ENCODE measurements at places on chromosomes 12 and 14.

DNA sequence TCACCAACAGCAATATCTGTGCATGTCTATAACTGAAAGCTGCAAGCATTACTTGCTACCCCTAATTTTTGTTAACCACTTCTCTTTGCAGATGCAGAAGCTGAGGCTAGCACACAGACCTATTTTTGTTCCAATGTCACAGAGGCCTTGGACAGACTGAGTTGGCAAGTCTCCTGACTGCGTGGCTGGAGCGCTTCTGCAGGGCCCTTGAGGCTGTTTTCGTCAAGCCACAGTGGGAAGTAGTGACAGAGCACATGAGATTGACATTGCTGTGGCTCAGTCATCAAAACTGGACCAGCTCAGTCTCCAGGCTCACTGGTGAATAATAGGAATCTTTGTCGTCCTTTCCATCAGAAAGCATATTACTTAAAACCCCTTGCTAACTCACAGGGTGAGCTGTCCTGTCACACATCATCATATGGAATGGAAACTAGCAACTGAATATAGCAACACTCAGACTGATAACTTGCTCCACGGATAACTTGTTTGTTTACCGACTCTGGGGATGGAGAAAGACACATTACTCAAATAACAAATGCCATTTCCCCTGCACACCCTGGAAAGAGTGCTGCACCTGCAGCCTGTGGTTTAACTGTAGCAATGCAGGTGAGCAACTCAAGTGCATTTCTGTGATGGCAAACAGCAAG, 43.6 kb upstream of the DDX11 start:
- DNase-seq = no peak

DNA sequence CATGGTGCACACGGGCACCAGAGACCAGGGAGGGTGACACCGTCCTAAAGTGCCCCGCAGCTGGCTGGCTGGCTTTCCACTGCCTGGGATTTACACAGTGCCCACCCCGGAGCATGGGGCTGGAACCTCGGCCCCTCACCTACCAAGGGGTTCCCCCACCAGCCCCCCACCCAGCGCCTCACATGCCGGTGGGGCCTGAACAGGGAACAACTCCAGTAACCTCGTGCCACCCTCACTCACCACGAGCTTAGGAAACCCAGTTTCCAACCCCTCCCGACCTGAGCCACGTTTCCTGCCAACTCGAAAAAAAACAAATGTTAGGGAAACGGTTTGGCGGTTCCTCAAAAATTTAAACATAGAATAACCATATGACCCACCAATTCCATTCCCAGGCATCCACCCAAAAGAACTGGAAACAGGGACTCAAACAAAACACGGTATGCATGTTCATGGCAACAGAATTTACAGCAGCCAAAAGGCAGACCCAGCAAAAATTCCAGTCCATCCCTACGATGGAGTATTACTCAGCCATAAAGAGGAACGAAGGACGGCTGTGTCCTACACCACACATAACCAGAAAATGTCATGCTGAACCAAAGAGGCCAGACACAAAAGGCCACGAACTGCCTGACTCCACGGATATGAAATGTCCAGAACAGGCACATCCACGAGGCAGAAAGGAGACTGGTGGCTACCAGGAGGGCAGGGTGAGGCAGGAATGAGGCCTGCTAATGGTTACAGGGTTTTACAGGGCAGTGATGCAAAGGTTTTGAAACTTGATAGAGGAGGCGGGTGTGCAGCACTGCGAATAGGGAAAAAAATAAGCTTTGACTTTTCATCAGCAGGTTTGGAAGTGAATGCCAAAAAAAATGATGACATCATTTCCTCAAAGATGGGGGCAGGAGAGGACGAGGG, 68.9 kb downstream of the NCOR2 start:
- DNase-seq = no peak

GRCh38 chr12:93229494-93230325, 148.0 kb upstream of the NUDT4 start:
- DNase-seq = no peak

- DNase-seq = no peak
These were observed 109.3 kb upstream of the MYF6 start for GRCh38 chr12:80598004-80598606.

- peak; percentile 19 for DNase-seq
These were observed 133.5 kb downstream of the KCNK10 start for GRCh38 chr14:88189417-88190191.

DNA sequence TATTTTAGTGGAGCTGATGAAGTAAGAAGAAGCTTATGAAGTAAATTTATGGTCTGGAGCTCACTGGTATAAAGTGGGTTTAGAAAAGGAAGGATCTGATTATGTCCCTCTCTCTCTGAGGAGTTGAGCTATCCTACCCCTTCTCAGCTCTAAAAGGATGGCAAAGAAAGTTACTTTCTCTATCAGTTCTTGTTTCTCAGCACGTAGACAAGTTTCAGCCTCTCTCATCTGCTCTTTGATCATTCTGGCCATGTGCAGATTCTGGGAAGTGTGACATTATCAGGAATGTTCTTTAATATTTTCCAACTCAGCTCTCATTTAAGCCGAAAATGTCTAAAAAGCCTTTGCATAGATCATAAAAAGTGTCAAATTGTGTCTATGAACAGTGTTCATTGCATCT, 5.8 kb upstream of the EGLN3 start:
- DNase-seq = no peak

- no peak for DNase-seq
These were observed 53.0 kb downstream of the PAPLN start for GRCh38 chr14:73290279-73290678.

DNA sequence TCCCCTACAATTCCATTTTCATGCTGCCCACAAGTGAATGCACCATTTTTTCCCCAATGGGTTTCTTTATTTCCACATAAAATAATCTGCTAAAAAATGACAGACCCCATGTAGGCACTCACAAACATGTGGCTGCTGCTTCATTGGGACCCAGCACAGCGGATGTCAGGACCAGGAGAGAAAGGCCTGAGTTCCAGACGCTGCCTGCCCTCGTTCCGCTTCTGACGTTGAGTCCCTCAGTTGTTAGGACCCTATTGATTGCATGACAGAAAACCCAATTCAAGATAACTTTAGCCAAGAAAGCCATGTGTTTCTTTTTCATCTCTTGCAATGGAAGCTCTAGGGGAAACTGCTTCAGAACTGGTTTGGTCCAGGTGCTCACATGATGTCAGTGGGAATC, 34.6 kb downstream of the ADGRD1 start:
- DNase-seq = no peak

DNA sequence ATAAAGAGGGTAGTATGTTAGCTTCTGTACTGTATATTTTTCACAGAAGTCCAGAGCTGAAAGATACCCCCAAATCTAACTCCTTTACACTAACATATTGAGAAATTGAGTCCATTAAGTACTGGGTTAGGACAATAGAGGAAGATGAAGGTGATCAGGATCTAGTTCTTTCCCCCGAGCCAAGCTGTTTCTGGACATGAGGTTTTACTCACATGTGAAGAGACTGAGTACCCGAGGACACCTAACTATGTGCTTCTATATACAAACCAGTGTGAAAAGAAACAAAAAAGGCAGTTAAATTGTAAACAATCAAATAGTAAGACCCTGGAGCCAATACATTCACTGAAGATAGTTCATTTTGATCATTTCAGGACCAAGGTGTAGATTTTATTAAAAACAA, 3.8 kb upstream of the TRHDE start:
- no peak for DNase-seq

DNA sequence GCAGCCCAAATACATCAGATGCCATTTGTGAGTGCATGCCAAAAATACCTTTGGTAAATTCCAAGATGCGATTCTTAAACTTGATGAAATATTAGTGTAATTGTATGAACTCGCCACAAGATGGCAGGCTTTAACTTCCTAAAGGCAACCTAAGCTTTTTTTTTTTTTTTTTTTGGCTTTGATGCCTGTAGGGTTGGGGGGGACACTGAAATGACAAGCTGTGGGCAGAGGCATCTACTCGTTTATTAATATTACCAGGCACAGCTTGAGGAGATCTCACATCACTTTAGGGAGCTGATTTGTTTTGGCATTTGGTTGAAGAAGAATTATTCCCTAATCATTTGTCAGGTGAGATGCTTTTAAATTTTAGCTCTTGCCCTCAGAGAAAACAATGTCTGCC, 126.7 kb upstream of the CCDC196 start:
- no peak for DNase-seq

DNA sequence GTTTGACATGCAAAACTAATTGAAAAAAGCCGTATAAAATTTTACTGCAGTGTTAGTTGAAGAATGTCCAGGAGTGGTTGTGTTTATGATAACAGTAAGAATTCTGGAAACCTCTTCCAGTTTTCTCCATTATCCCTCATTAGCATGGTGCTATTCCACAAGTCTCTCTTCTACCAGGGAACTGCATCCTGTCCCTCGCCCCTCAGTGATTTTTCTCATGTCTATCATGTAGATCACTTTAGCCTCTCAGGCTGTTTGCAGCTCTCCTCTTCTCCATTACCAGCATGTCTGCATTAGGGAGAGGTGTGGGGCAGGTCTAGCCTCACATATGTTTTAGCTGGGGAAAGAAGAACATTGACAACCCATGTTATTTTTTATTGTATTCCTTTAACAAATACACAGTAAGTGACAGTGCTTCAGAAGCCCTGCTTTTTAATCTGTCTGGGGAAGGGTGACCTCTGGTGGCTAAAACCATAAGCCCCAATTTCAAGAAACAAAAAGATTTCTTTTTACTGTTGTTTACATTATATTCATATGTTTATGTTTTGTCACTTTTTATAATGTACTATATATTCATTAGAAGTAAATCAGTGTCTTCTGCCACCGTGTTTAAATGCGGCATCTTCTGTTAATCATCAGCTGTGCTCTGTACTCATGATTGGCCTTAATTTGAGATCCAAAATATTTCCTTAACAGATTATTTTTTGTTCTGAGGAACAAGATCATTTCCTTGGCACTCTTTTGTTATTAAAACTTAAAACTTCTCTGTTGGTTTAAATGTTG, 70.7 kb downstream of the RASSF8 start:
- DNase-seq = no peak

DNA sequence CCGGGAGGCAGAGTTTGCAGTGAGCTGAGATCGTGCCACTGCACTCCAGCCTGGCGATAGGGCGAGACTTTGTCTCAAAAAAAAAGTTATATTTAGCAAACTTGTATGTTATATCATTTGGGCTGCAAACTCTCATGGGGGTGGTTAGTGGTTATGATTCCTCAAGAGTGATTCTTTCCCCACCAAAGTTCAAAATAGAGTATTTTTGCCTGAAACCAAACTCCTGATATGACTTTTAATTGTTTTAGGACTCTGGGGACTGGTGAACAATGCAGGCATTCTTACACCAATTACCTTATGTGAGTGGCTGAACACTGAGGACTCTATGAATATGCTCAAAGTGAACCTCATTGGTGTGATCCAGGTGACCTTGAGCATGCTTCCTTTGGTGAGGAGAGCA, 18.6 kb downstream of the HSD17B6 start:
- no peak for DNase-seq

GRCh38 chr12:32734952-32735351, 20.7 kb downstream of the YARS2 start:
- no peak for DNase-seq

GRCh38 chr14:92866181-92866752, 56.7 kb upstream of the CHGA start:
- no peak for DNase-seq

GRCh38 chr12:120013659-120014380, 24.8 kb downstream of the BICDL1 start:
- no peak for DNase-seq

DNA sequence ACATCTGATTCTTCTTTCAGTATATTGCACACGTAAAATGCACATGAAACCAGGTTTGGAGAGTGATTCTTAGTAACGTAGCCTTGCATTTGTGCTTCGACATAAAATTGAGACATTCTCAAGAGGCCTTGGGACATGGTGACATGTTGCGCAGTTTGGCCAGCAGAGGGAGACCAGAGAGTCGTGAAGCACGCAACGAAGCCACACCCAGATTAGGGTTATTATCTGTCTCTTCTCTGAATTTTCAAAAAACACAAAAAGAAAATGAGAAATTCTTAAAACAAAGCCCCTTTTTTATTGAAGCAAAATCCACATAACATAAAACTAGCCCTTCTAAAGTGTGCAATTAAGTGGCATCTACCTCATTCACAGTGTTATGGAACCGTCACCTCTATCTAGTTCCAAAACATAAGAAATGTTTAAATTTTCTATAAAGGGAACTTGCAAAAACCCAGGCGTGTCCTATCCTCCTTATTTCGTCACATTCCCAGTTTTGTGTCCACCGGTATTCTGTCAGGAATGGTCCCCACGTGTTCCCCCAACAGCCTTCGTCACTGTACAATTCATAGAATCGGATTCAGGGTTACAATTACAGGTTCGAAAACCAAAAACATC, 108.8 kb upstream of the ATF7IP start:
- peak; percentile 61 for DNase-seq
